ENCODE measurements at places on chromosomes 11 and 22.

GRCh38 chr11:119481021-119481666 is 58.2 kb upstream of the THY1 start:
- peak; percentile 18 for DNase-seq

DNA sequence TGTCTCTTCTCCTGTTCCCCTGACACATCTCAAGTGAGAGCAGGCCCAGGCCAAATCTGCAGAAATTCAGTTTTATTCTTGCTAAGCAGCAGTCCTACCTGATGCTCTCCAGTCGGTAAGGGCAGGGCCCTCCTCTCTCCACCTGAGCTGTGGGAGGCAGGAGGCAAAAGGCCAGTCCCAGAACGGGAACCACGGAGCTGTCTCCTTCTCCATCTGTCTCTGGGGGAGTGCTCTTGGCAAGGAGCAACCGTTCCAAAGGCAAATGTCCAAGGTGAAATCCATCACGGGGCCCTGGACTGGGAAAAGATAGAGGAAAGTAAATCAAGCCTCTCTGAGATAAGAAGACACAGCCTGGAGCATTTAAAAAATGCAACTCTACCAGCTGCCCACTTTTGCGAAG is 65.2 kb upstream of the CDON start:
- DNase-seq = no peak

- no peak for DNase-seq
Measured at GRCh38 chr11:79813551-79813950, 372.7 kb upstream of the TENM4 start.

GRCh38 chr11:73143126-73143838 is 1.2 kb upstream of the FCHSD2 start:
- DNase-seq = no peak

- no peak for DNase-seq
Measured at GRCh38 chr11:74035264-74035663, 26.4 kb upstream of the UCP3 start.

DNA sequence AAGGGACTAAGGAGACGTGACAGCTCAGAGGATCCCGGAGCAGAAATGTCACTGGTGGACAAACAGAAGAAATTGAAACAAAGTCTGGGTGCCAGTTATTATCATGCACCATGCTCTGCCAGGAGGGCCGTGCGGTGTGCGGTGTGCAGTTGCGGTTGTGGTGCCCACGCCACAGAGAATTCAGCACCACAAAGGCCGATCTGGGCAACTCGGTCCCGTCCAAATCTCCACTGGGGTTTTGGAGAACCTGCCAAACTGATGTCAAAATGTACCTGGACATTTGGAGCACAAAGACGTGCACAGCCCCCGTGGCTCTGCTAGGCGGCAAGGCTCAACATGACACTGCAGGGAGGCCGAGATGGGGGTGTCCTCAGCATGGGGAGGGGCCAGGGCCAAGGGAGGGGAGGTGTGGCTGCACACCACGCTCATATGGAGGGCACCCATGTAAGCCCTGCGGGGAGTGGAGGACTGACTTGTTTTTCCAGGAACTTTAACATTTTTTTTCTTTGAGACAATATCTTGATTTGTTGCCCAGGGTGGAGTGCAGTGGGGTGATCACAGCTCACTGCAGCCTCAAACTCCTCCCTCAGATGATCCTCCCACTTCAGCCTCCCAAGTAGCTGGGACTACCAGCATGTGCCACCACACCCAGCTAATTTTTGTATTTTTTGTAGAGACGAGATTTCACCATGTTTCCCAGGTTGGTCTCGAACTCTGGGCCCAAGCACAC is 39.4 kb downstream of the GNB1L start:
- DNase-seq = no peak

DNA sequence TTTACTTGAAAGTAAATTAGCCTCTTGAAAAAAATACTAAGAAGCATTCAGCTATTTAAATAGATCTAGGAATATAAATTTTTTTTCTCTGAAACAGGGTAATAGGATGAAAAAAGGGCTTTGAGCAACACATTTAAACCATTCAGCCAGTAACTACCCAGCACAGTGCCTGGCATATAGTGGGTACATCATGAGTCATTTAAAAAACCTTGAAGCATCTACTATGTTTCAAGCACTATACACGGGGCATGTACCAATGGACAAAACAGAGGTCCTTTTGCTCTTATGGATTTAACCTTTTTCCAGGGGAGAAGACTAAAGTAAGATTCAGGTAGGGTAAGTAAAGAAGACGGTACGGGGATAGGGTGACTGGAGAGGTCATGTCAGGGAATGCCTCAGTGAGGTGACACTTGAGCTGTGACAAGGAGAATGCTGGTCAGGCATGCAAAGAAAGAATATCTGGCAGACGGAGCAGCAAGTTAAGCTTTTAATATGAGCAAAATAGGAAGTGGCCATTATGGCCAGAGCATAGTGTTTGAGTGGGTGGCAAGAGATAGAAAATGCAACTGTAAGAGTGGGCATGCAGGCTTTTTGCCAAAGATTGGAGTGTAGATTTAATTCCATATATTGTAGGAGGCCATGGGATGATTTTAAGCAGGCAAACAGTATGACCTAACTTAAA is 101.1 kb downstream of the HIPK3 start:
- DNase-seq = no peak

DNA sequence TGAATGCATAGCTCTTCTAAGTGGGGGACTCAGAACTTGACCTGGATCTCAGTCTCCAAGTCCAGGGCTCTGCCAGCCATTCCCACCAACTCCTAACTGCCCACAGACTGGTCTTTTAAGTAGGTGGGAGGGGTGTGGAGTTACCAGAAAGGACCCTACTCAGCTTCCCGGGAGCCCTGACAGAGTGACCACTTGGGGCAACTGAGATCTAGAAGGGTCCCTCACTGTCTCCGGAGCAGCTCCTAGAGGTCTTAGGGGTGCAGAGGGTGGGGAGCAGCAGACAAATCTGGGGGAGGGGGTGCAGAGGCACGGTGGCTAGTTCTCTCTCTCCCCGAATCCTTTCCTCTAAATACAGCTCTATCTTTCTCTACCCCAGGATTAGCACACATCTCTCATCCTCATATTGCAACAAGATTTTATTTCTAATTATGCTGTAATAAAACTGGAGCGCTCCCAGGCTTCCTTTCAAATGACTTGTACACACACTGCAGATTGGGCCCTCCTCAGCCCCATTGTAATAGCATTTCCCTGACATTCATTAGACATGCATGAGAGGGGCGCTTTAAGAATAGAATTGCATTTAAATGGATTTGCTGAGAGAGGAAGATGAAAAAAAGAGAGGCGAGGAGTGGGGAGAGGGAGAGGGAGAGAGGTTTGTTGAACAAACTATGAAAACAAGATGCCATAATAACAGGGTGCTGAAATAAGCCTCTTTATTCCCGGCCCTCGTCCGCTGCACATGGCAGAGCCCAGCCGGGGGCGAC is 219.0 kb downstream of the CEP164 start:
- no peak for DNase-seq
